Stimulated activated CD8-positive, alpha-beta memory T cell treated with anti-CD3 and anti-CD28 coated beads, Interleukin-7, amount 100 ng/mL, for 1 hour (primary cell): ENCODE measurements at places on chromosomes 1 and 21.
A peak's percentile ranks its signal among the peaks of the same experiment; 100 is the strongest.

- no peak for DNase-seq
Measured at GRCh38 chr21:28636752-28637691, 355.7 kb downstream of the LTN1 start.

DNA sequence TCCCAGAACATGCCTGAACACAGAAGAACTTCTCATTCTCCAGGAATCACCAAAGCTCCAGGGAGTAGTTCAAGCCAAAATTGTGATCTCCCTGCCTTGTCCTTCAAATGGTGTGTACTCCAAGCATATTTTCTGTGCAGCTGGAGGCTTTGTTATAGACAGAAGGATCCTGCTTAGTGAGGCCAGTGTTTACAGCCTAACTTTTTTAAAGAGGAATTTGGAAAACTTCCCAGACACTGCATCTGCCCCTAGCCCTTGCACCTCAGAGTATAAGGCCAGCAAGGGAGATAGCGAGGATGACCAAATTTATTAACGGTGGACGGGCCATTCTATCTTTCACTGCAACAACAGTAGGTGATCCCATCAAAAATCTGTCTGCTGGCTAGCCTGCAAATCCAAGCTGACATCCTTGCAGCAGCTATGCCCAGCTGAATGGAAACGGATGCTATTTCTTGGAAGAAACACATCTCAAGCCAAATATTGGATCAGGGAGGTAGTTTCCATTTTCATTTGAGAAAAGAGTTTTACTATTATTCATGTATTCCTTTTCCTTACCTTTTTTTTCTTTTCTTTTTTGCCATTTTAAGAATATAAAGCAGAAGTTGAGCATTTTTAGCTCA, 249.8 kb downstream of the USH2A start:
- no peak for DNase-seq

- no peak for DNase-seq
Measured at GRCh38 chr1:112877750-112878149, 78.2 kb downstream of the SLC16A1 start.

- no peak for DNase-seq
Measured at GRCh38 chr1:236128646-236129178, 13.6 kb upstream of the GPR137B start.

DNA sequence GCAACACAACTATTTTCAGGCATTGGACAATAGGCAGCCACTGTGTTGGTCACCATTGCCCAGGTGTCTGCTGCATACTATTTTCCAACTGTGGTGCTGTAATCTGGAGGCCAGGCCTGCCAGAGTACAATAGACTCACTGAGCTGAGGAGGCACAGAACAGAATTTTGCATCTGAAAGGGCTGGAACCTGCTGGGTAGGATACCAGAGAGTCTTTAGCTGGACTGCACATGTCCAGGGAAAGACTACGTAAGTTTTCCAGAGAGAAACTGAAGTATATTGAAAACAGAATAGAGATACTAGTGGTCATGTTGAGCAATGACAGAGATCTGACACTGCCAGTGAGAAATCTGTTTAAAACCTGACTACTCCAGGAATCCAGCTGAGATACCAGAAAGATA, 200.8 kb downstream of the RASAL2 start:
- DNase-seq: no peak

DNA sequence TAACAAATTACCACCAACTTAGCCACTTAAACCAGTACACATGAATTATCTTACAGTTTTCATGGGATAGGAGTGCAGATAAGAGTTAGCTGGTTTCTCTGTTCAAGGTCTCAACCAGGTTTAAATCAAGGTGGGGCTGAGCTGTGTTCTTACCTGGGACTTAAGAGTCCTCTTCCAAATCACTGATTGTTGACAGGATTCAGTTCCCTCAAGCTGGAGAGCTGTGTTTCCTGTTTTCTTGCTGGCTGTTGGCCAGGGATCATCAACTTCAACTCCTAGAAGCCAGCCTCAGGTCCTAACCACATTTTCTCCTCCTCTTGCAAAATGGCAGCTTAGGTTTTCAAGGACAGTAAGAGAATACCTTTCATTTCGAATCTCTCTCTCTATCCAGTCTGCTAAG, 123.8 kb upstream of the CHRM3 start:
- DNase-seq: no peak

- no peak for DNase-seq
Measured at GRCh38 chr21:21200103-21200938, 202.1 kb downstream of the NCAM2 start.

- no peak for DNase-seq
Measured at GRCh38 chr1:38962560-38962959, 20.9 kb upstream of the RHBDL2 start.

DNA sequence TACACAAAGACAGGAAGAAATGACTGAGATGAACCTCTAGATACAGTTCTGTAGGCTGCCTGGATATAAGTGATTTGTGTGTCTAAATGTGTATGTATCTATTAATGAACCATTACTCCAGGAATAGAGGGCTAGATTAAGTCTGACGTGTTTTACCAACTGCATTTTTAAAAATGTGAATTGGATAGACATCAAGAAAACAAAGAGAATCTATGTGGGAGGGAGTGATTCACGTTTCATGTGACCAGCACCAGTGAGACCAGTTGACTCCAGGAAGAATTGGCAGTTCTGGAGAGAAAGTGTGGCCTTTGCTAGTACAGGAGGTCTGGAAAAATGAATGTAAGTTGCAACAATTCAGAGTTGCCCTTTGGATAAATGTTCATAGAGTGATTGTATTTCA, 53.4 kb upstream of the RGS21 start:
- DNase-seq: no peak

DNA sequence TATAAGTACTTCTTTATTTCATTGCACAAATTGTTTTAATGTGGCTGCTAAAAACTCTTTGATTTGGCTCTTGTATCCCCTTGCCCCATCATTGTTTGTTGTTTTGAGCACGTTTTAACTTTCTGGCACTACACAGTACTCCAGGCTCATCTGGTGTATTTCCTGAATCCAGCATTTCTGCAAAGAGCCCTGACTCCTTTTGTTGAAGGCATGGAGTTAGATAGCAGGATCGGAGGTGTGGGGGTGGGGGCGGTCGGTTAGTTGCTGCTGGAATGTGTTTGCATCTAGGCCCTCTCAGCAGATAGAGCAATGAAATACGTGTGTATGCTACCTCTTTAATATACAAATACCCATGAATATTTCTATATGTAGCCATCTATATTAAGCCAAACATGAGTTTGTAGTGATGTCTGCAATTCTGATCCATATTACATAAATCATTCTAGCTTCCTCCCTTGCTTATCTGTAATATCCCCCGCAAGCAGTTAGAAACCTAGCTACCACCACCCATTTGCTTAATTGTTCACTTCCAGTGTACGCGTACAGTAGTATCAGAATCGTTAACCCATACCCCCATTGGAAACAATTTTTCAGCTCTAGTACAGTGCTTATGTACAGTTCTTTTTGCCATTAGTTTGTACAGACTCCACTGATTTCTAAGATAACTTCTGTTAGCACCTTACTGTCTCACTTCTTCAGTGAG, 106.0 kb downstream of the NOS1AP start:
- no peak for DNase-seq

DNA sequence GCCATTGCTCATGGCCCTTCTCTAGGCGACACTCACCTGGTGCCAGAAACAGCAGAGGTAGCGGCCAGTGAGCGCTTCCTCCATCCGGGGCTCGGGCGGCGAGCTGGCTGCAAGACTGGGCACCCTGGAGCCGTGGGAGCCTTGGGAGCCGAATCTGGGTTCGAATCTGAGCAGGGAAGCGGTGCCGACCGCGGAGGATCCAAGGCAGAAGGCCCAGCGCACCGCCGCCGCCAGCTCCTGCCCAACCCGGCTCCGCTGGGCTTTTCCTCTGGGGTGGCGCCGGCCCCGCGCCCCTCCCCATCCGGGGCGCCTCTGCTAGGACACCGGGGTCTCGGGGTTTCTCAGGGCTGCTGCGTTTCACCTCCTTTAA, 1.7 kb upstream of the PRDM16 start:
- no peak for DNase-seq

GRCh38 chr1:158951956-158952355, 20.6 kb downstream of the PYHIN1 start:
- no peak for DNase-seq

GRCh38 chr1:227685807-227686206, 49.3 kb downstream of the JMJD4 start:
- DNase-seq: no peak

DNA sequence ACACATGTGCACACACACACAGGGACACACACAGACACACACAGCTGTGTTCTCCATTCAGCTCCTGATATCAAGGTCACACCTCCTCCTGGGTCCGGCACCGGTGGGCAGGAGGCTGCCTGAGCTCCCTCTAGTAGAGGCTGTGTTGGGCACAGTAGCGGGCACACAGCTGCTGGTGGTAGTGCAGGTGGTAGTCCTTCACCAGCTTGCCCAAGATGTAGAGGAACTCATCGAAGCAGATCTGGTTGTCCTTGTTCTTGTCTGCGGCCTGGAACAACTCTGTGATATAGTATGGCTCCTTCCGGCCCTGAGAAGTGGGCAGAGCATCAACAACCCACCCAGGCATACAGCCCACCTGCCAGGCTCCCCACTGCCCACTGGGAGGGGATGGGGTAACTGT, 5.6 kb upstream of the S100A8 start:
- no peak for DNase-seq

GRCh38 chr1:182229921-182230491, 161.6 kb downstream of the GLUL start:
- no peak for DNase-seq

- no peak for DNase-seq
Measured at GRCh38 chr1:59261537-59261936, 35.4 kb upstream of the FGGY start.

- DNase-seq: no peak
Measured at GRCh38 chr21:14533499-14534428, 12.4 kb downstream of the SAMSN1 start.

GRCh38 chr1:206551986-206552326, 44.6 kb downstream of the RASSF5 start:
- DNase-seq: peak; percentile 59

DNA sequence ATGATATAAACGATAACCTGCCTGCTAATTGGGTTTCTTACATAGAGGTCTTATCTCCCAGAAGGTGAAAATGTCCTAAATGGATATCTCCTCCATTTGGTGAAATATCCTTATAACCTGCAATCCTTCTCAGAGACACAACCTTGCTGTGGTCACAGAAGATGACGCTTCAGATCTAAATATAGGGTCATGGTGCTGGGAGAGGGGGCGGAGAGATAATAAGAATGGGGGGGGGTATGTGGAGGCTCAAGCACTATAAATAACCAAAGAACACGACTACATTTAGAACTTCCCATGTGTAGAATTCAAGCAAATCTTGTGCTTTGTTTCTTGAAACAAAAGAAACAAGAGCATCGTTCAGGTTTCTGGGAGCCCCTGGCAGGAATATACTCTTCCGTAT, 260.6 kb upstream of the ESRRG start:
- DNase-seq: no peak

GRCh38 chr1:94983171-94983739, 56.3 kb upstream of the CNN3 start:
- DNase-seq: no peak

- no peak for DNase-seq
Measured at GRCh38 chr1:220153147-220153546, 59.2 kb downstream of the IARS2 start.

- DNase-seq: no peak
Measured at GRCh38 chr1:243902100-243902499, 52.1 kb upstream of the AKT3 start.

GRCh38 chr1:152112101-152112884, 3.0 kb downstream of the TCHH start:
- no peak for DNase-seq

GRCh38 chr1:69976896-69977295, 228.5 kb downstream of the LRRC40 start:
- DNase-seq: no peak

DNA sequence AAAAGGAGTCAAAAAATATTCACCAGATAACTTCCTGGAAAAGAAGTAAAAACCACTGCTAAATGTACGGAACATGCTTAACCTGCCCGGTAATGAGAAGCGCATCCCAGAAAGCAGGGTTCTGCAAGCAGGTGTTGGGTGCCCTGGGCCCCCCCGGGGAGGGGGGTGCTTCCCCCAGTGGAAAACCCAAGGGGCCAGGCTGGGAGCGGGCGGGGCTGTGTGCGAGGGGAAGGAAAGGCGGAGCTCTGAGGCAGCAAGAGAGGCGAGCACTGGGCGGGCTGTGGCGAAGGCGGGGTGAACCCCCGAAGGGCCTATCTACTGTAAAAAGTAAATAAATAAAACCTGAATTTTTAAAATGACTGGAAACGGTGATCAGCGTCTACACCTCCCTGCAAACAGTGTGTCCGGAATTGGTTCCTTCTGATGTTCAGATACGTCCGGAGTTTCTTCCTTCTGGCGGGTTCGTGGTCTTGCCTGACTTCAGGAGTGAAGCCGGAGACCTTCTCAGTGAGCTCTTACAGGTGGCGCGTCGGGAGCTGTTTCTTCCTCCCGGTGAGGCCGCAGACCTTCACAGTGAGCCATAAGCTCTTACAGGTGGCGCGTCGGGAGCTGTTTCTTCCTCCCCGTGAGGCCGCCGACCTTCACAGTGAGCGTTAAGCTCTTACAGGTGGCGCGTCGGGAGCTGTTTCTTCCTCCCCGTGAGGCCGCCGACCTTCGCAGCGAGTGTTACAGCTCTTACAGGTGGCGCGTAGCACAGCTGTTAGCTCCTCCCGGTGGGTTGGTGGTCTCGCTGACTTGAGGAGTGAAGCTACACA, 13.4 kb downstream of the FTCD start:
- no peak for DNase-seq

DNA sequence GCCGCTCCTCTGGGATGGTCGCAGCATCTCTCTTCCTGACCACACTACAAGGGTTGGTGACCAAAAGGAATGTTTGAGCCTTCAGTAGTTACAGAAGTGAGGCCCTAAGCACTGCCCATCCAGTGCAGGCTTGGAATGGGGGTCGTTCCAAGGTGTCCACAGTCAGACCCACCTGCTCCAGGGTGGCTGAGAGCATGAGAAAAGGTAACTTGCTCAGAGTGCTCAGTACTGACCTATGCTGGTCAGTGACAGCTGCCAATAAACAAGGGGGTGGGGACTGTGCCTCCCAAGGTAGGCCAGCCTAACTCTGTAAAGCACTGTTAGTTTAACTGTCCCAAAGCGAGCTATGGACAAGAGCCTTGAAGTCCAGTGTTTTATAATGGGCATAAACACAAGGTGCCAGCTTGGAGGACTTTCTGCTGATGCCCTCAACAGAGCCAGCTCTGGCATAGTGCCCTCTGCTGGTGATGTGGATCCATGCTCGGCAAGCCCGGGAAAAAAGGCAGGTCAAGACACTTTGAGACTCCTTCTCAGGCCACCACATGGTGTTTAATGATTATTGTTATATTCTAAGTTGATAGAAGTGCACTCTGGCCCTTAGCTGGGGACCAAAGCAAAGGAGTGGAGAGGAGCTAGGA, 78.1 kb upstream of the DNAH14 start:
- peak; percentile 19 for DNase-seq

GRCh38 chr1:108661030-108661609, at the start of gene HENMT1:
Gene HENMT1 (minus strand): TSS chr1:108661093. CDS start chr1:108659884, 1,209 bp downstream.
- peak; percentile 48 for DNase-seq

GRCh38 chr1:12617511-12617900, 504 bp downstream of the DHRS3 start:
- no peak for DNase-seq

DNA sequence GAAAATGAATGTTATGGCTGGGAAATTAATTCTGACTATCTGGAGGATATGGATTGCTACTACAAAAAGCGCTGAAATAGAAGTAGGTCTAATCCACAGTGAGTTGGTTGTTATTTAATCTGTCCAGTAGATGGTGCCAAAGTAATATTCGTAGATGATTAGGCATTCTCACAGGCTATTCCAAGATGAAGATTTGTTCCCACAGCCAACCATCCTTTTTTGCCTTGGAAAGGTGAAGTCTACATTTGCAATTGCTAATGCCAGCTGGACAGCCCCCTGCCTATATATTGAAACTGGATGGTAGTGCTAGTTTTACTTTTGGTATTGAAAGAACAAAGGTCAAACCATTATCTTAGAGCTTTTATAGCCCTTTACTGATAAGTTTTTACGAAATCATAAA, 43.8 kb downstream of the RBM11 start:
- no peak for DNase-seq
